H1 (cell line): ENCODE measurements at places on chromosomes 7 and 10. TPM values are rescaled to one million over a fixed set of nuclear protein-coding genes. Genes with fewer than 3 reads are reported as not detected.

DNA sequence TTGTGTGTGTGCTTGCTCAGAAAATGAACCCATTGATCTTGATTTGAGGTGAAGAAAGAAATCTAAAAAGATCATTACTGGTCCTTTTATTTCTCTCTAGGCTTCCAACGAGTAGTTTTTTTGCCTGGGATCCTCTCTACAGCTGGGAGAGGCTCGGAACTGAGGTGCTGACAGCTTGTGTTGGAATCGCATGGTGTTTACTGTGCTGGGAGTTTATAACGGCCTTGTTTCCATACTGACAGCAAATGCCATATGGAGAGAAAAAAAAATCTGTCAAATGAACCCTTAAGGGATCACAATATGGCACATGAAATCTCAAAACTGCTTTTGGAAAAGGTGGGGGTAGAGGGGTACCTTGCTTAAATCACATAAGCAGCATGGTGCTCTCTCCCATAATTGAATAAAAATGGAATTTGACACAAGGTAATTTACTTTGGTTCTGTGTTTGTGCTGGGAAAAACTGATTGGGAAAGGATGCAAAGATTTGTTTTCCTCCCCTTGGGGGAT, 165.0 kb downstream of the RGS10 start:
- DNase-seq, result no peak

Gene CHAT
- total RNA-seq, result not detected in 2 replicates

DNA sequence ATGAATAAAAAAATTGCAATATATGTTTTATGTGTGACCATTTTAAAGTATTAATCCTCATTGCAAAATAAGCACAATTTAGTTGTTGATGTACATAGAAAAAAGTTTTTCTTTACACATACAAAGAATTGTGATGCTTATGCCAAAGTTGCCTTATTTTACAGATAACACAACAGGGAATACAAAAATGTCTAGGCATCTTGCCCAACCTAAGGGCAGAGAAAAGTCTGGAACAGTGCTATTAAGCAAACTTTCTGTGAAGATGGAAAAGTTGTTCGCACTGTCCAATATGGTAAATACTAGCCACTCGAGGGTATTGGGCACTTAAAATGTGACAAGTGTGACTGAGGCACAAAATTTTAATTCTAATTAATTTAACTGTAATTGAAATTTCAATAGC, 190.2 kb upstream of the HGF start:
- no peak for DNase-seq

- no peak for DNase-seq
Measured at GRCh38 chr7:128920913-128921582, 10.5 kb upstream of the KCP start.

- DNase-seq, result peak; percentile 81
Measured at GRCh38 chr7:21253740-21254687, 173.9 kb upstream of the SP4 start.

Gene NPY
- 1.0 and 1.7 TPM in 2 replicates for total RNA-seq

Gene CFAP58
- 0.71 and 1.1 TPM in 2 replicates for total RNA-seq

- DNase-seq, result no peak
Measured at GRCh38 chr10:122208571-122209430, 62.3 kb upstream of the BTBD16 start.
